ENCODE measurements at places on chromosomes 4 and X.

DNA sequence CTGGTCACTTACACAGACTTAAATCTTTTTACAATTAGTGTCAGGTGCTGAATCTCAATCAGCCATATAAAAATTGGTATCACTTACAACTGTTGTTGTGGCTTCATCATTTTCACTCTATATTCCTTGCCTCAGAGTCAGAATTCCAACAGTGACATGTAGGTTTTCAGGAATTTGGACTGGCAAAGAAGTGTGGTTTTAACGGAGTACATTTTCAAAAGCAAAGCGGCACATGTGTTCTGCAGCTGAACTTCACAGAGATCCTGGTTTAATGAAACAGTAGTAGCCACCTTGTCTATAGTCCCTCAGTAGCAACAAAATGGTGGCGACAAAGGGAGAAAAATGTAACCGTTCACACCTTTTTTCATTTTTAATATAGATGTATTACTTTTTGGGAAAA, 486.6 kb downstream of the FAT4 start:
- no peak for DNase-seq

- no peak for DNase-seq
Observed at GRCh38 chr4:34790131-34790530, 1454.2 kb downstream of the ARAP2 start.

GRCh38 chr4:127965803-127966175, 583 bp downstream of the ABHD18 start:
- peak; percentile 67 for DNase-seq

GRCh38 chrX:153573984-153574383, 25.0 kb downstream of the CCNQ start:
- no peak for DNase-seq

- DNase-seq = no peak
Observed at GRCh38 chr4:184016759-184017668, 111.9 kb downstream of the STOX2 start.

All from LoVo (cell line).